ENCODE measurements at places on chromosomes 12 and 14.

- peaks cover 5% of the 10 kb centered on the region for H3K4me1 ChIP-seq
- H3K27me3 ChIP-seq = no peaks in the 10 kb centered on the region
- no peak for DNase-seq
- H3K36me3 ChIP-seq = peaks cover 2% of the 10 kb centered on the region
- H3K4me3 ChIP-seq = no peak overlapping the region
Measured at GRCh38 chr12:93707836-93708235, 30.7 kb downstream of the CRADD start.

GRCh38 chr14:22268875-22269274, 320.1 kb downstream of the DAD1 start:
- peaks cover 10% of the 10 kb centered on the region for H3K27me3 ChIP-seq
- no peak overlapping the region for H3K4me3 ChIP-seq
- DNase-seq = no peak
- H3K4me1 ChIP-seq = peaks cover 9% of the 10 kb centered on the region
- no peaks in the 10 kb centered on the region for H3K36me3 ChIP-seq

GRCh38 chr12:72077111-72077820, 138.6 kb downstream of the TPH2 start:
- no peak overlapping the region for H3K4me3 ChIP-seq
- H3K27me3 ChIP-seq = no peaks in the 10 kb centered on the region
- no peak for DNase-seq
- peaks cover 5% of the 10 kb centered on the region for H3K4me1 ChIP-seq
- no peaks in the 10 kb centered on the region for H3K36me3 ChIP-seq

DNA sequence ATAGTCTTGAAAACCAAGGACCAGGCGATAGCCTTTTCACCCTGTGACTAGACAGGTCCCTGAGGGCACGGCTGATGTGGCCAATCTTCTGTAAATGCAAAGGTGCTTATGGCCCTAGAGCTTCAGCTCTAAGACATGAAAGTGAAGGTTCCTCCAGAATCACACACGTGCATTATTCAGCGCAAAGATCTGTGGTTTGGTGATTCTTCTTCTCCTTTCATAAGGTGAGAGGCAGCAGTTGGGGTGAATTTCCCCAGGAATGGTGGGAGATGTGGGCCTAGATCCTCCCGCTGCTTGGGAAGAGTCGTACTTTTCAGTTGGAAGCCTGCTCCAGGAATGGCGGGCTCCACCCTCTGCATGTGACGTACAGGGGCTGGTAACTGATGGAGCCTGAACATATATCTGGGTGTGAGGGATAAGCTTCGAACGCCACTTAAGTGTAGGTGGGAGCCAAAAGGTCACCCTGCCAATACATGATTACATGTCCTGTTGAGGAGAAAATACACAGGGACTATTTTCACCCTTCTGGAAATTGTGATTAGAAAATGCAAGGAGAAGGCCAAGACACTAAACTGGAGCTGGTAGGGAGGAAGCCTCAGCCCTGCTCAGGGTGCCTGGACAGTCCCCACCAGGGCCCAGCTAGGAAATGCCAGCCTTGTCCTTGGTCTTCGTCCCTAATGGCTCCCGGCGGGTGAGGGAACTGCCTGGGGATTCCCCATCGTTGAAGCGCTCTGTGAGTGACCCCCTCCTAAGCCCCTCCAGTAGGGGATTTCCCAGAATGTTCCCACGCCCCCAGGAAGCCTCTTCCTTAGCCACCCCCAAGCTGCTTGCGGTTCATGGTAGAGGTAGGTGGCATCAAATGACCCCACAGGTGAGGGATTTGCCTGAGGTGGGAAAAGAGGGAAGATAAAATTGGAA, 17.6 kb downstream of the BATF start:
- H3K27me3 ChIP-seq = peaks cover 4% of the 10 kb centered on the region
- H3K4me1 ChIP-seq = peaks cover 2% of the 10 kb centered on the region

Data from progenitor cell of endocrine pancreas (in vitro differentiated cells).